Epithelial cell of proximal tubule (primary cell): ENCODE measurements at places on chromosomes 2 and 18. TPM values are rescaled to one million over a fixed set of nuclear protein-coding genes. Genes with fewer than 3 reads are reported as not detected.

Gene GAD1
- total RNA-seq = 0.36 and 5.6 TPM in 2 replicates

DNA sequence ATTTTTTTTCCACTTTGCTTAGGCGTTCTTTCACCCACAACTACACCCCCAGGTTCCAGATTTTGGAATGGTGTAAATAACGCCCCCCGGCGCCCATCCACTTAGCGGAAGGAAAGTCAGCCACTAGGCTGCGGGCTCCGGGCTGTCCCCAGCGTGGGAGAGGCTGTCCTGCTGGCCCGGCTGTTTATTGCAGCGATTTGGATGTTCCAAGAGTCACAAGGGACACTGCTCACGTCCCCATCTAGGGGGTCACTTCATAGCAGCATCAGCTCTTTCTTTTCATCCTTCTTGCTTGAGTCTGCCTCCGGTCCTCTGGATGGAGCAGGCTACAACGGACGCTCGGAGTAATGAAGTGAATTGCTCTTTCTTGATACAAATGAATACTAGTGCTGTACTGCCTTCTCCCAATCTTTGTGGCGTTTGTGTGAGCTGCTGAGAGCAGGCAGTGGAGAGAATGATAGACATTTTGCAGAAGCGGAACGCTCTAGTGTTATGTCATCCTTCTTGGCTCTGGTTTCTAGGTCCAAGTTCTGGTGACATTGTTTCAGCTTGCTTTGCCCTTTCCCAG lies 50.7 kb upstream of the PAIP2B start:
- DNase-seq = no peak

DNA sequence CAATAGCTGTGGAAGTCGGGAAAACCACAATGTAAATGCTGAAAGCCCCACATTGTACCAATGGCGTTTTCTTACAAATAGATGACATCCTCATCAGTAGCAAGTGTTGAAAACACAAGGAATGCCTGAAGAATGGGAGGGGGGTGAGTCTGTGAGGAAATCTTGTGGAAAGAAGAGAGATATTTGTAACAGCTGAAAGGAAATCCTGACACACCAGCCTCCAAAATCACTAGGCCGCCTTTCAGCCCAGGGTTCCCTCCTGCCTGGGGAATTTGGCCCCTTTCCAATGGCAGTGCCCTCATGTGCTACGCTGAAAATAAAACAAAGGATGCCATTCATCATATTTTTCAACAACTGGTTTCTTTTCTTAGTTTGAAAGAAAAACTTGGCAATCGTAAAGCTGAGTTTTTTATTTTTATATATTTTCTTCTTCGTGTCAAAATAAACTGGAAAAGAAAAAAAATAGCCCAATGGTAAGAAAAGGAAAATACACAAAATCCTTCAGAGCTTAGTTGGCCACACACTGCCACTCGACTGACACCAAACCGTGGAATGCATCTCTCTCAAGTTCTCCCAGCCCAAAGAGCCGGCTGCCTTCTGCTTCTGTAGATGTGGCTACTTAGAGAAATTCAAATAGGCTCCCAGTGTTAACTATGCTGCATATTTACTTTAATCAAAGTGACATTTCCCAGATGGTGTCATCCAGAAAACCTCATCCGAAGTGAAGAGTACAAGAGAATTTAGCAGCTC lies 52.0 kb downstream of the FTCDNL1 start:
- no peak for DNase-seq

Gene CD207
- total RNA-seq = not detected in 2 replicates

DNA sequence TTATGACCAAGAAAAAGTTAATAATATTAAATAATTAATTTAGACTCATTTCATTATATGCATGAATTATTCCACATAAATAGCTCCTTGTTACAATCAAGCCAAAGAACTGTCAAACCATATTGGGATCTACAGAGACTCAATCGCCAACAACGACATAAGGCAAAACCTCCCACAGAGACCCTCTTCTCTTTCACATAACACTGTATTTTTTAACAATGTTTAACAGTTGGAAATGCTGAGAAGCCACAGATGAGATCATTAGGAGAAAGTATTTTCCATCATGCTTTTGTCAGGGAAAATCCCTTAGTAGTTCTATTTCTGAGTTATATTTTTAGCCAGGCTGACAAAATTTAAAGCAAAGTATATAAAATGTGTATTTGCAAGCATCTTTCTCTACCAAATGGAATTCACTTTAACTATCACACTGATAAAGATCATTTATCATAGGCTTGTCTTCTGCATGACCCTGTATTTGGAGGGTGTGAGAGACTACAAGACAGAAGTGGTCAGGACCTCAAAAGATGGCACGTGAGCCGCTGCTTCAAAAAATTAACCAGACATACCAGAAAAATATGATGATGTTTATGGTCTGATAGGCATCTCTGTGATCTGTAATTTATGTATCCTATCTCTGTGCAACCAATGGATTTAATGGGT lies 383.8 kb downstream of the NRXN1 start:
- DNase-seq = no peak

DNA sequence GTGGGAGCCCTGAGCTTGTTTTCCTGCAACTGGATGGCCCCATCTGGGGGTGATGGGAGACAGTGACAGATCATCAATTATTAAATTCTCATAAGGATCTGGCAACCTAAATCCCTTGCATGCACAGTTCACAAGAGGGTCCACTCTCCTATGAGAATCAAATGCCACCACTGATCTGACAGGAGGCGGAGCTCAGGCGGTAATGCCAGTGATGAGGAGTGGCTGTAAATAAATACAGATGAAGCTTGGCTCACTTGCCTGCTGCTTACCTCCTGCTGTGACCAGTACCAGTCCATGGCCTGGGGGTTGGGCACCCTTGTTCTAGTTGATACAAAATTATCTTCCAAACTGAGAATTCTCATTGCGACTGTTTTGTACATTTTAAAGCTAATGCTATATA lies 258.6 kb downstream of the CTNNA2 start:
- no peak for DNase-seq

DNA sequence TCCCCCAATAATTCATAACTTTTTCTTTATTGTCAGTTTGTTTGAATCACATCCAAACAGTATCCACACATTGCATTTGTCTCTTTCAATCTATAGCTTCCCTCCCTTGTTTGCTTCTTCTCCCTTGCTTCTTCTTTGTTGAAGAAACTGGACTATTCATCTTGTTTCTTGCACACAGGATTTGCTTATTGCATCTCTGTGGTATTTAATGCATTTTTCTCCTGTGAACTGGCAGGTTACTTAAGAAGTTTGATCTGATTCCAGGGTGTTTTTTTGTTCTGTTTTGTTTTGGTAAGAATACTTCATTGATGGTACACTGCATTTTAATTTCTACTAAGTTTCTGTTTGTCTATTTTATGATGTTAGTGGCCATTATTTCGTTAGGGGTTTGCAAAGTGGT lies 166.8 kb downstream of the CAMKMT start:
- DNase-seq = no peak

- DNase-seq = no peak
Observed at GRCh38 chr18:54444319-54444914, 86.7 kb downstream of the C18orf54 start.

Gene CCDC141
- not detected in 2 replicates for total RNA-seq

DNA sequence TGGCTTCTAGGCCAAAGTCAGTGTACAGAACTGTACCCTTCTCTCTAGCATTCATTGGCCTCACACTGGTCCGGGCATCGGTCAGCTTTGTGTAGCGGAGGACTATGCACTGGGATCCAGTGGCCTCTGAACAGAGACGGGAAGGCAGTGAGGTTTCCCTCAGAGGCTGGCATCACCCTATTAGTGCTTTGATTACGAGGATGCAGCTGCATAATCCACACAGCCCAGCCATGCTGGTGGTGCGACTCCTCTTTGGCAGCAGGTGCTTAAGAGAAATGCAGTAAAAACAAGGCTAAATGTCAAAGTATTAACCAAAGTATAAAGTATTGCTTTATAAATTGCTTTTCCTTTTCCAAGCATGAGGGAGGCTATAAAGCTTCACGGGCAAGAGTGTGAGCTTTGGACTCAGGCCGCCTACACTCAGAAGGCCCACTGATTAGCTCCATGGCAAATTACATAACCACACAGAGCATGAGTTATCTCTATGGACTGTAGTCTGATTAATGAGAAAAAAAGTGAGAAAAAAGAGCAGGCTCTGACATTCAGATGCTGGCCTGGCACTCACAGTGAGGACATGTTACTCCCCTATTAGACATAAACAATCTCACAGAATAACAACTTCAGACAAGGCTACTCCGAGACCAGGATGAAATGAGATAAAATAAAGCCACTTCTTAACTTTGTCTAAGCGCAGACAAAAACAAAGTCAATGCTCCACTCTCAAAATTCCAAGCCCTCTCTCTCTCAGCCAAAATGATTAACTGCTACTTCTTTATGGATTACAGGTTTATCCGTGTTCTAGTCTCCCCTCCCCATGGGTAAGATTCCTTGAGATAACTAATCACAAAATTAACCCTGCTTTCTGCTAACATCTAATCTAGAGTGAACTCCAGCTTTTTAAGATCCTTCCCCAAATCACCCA lies 6.4 kb upstream of the CRYGC start:
- no peak for DNase-seq

- no peak for DNase-seq
Observed at GRCh38 chr2:37039580-37039979, 44.6 kb downstream of the HEATR5B start.

- no peak for DNase-seq
Observed at GRCh38 chr2:15919716-15920434, 20.5 kb upstream of the MYCN start.

Gene BMP10
- not detected in 2 replicates for total RNA-seq

DNA sequence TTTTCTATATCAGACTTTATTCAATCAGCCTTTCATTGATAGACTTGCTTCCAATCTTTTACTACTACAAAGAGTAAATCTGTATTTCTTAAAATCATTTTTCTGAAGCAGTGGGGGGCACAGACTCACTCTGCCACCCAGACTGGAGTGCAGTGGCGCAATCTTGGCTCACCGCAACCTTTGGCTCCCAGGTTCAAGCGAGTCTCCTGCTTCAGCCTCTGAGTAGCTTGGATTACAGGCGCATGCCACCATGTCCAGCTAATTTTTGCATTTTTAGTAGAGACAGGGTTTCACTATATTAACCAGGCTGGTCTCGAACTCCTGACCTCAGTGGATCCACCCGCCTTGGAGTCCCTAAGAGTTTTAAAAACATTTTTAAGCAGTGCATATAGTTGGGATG lies 270.6 kb upstream of the REG3G start:
- DNase-seq = no peak

Gene KCNG2
- total RNA-seq = not detected in 2 replicates

Gene ANKRD62
- total RNA-seq = not detected in 2 replicates

DNA sequence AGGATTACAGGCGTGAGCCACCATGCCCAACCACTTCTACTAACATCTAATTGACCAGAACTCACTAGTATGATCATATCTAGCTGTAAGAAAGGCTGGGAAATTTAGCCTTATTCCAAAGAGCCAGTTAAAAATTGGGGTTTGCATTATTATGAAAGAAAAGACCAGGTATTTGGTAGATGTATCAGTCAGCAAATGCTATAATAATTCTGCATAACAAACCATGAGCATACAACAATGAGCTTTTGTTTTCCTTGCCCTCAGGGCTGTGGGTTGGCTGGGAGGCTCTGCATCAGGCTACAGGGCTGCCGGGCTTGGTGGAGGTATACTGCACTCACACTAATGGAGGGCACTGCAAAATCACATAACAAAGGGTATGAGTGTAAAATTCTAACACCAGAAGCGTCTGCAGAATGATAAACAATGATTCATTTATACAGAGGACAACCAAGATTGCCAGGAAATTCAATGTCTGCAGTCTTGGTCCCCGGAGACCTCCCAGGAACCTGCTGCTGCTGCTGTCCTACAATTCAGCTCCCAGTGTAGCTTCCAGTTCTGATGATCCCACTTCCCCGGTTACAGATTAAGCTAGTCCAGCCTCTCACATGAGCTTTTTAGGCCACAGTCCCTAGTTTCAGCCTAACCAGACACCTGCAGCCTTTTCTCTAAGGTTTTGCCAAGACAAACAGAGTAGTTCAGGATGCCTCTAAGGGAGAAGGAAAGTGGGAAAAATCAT lies 32.2 kb upstream of the ST3GAL5 start:
- DNase-seq = no peak

Gene XDH
- total RNA-seq = 1.0 and 2.2 TPM in 2 replicates

Gene UPP2
- not detected in 2 replicates for total RNA-seq

GRCh38 chr2:227720680-227721079 lies 2.9 kb upstream of the SLC19A3 start:
- no peak for DNase-seq

DNA sequence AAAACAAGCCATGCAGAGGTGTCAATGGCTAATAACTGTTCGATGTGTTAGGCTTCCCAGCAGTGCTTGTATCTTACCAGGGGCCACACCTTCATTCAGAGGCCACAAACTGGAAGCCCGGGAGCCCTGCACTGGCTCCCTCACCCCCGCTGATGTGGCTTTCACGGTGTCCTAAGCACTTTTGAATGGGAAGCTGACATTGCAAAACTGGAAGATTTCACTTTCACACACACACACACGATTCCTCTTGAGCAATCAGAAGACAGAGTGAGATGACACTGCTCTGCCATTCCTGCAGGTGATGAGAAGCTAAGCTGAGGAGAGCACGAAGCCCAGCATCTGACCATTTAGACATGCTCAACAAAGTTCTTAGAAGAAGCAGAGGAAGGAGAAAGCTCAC lies 8.6 kb upstream of the ZNF407 start:
- no peak for DNase-seq

Gene CMPK2
- total RNA-seq = 4.3 and 4.6 TPM in 2 replicates

Gene GPR55
- not detected in 2 replicates for total RNA-seq

DNA sequence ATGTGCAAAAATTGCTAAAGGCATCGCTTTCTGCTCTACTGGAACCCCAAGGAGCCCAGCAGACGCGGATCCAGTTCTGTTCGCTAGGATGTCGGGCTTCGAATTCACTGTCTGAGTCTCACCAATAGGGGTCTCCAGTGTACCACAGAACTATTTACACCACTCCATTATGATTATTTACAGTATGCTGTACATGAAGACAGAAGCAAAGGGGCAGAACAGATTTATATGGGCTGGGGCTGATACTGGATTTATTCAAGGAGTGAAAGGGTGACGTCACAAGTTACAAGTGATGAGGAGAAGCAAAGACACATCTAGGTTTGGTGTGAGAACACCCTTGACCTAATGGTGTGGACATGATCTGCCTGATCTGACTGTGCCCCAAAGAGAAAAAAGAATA lies 185.3 kb upstream of the ATP5MC3 start:
- no peak for DNase-seq

DNA sequence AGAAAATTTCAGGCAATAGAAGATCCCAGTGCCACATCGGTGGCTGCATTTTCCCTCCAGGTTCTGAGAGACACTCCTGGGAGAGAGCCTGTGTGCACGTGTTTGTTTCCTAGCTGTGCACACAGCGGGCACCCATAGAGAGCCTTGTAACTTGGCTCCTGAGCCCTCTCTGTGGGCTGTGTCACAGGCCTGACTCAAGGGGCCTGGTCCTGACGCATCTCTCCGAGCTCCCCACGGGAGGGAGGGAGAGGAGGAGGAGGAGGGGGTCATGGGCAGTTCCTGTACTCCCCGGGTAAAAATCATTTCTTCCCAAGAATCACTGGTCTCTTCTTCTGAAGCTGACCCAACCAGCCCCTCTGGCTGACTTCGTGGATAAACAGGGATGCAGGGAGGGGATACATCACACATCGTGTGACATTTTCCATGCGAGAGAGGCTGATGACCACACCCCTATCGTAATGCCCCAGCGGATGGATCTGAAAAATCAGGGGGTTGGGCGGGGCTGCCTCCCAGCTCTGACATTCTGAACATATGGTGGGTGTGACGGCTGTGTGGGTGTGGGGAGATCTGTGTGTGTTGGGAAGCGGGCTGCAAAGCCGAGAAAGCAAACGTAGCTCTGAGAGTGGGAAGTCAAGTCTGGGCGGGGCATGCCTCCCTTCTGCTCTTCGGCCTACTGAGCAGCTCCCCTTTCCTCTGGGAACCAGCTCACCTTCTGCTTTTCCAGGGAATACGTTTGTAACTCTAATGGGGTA lies 308.3 kb upstream of the HS6ST1 start:
- DNase-seq = no peak
